ENCODE measurements at places on chromosomes 13 and 19.

DNA sequence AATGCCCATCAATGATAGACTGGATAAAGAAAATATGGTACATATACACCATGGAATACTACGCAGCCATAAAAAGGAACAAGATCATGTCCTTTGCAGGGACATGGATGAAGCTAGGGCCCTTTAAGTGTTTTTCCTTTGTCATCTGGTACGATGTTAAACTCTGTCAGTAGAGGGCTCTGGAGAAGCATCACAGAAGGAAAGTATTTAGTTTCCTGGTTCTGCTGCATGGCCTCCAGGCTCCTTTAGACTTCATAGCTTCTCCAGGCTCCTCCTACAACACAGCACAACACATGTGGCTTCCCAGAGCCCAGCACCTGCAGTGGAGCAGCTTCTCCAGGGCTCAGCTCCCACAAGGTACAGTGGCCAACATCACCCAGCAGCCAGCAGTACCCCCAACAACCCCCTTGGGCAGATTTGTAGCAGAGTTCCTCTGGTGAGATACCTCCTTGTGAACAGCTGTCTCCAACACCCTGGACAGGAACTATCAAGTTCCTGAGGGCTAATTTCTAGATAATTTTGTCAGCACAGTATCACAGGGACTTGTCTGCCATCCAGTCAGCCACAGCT is 63.4 kb downstream of the KCTD12 start:
- no peak for DNase-seq

DNA sequence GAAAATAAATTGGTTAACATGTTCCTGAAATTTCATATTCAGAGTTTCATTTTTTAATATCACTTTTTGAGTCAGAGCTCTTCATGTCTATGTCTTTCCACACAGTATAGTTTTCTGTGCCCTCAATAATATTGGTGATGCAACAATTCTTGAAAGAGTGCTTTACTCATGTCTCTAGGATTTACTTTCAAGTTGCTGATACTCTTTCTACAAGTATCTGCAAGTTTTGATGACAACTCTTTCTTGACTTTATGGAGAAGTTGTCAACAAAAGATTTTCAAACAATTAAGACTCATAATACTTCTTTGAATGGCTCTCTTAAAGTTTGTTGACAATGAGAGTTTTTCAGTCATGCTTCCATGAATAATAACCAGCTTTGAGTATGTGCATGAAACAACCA is 561.7 kb downstream of the DIAPH3 start:
- DNase-seq: no peak

- no peak for DNase-seq
Measured at GRCh38 chr13:85567909-85568308, 231.3 kb downstream of the SLITRK6 start.

DNA sequence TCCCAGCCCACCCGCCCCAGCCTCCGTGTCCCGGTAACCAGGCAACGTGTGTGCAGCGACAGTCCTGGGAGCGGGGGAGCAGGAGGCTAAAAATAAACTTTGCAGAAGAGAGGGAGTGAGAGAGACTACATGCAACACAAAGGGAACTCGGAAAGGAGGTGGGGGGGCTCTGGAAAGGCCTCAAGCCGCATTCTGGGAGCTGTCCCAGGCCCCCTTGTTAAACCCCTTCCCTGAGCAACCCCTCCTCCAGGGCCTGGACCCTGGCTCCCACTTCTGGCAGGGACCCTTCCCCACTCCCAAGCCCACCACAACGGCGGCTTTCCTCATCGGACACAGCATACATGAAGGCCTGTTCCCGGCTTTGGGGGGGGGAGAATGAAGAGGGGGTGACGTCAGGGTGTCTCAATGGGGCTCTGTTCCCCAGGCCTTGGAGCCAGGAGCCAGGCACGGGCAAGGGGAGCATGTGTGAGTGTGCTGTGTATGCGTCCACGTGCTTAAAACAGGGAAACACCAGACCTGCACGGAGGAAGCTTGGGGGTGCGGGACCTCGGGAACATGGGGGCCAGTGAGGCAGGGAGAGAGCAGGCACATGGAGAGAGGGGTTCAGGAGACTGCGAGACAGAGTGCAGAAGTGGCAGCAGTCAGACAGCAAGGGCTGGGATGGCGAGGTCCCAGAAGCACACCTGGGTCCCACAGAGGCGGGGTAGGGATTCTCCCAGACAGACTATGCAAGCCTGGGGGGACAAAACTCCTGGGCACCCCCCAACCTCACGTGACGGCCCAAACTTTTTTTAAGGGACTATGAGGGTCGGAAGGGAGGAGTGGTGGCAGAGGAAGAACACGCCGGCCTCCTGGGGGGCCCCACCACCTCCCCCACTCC is 2.3 kb downstream of the ERF start:
- no peak for DNase-seq

DNA sequence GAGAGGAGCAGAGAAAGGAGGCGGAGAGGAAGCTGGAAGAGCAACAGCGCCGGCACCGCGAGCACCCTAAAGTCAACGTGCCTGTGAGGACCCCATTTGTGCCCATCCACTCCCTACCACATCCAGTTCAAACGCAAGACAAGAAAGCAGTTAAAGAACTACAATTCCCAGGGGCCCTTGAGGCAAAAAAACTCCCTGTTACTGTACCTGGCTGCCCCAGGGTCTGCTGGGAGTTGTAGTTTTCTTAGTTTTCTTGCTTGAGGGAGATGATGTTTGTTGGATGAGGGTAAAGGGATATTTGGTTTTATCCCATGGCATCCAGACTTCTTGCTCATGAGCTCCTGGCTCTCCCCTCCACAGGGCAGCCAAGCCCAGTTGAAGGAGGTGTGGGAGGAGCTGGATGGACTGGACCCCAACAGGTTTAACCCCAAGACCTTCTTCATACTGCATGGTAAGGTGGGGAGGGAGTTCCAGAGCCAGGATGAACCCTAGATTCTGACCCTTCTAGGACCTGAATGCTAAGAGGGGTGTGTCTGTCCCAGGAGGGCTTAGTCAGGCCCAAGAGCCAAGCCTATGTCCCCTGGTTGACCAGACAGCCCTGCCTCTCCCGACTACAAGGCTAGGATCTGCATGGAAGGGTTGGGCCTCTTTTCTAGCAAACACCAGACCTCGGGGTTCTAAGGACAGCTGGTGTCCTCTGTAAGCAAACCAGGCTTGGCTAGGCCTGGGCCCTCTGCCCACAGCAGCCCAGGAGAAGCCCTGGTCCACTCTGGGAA is 13.2 kb downstream of the NUCB1 start:
- no peak for DNase-seq

DNA sequence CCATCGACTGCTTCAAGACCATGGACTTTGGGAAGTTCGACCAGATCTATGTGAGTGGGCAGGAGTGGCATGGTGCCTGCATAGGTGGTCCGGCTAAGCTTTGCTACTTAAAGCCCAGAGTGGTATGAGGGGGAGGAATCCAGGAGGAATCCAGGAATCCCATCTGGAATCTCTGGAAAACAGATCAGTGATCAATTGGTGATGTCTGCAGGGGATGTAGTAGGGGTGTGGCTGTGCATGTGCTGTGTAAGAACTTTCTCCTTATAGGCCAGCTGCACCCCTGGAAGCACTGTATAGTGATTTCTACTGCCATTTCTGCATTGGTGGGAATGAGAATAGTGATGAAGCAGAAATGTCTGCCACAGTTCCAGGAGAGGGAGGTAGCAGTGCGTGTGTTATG is 23.6 kb downstream of the PNPLA6 start:
- DNase-seq: no peak

All from D721Med (cell line).